ENCODE measurements at places on chromosomes 2 and 18. TPM values are rescaled to one million over a fixed set of nuclear protein-coding genes. Genes with fewer than 3 reads are reported as not detected.

DNA sequence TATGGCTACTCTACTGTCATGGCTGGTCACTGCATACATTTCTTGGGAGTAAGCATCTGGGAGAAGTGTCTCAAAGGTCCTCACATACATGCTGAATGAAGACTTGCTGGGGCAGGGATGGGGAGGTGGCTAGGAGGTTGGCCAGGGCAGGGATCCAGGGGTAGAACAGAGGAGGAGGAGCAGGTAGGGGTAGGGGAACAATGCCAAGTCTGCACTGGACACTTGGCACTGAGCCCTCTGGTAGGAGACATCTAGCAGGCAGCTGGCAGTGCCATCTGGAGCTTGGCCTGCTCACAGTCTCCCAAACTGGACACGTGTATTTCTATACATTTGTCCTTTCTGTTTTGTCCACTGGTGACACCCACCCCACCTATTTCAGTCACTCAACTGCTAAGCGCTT is 62.7 kb upstream of the REV1 start:
- no peak for DNase-seq

DNA sequence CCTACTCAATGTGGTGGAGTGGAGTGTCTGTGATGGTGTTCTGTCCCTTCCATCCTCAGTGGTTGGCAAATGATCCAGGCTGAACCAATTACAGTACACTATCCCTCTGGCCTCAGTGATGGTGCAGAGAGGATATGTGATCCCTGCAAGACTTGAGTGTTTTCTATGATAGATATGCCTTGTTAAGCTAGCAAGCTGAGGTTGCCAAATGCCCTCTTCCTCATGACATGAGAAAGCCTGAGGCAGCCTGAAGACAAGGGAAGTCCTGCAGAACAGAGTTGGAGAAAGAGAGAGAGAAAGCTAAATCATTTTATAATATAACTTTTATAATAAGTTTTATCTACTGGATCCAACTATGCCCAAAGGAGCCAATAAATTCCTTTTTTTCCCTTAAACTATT is 41.6 kb upstream of the GORASP2 start:
- DNase-seq: no peak

- no peak for DNase-seq
Measured at GRCh38 chr2:100857915-100858314, 38.0 kb downstream of the NPAS2 start.

DNA sequence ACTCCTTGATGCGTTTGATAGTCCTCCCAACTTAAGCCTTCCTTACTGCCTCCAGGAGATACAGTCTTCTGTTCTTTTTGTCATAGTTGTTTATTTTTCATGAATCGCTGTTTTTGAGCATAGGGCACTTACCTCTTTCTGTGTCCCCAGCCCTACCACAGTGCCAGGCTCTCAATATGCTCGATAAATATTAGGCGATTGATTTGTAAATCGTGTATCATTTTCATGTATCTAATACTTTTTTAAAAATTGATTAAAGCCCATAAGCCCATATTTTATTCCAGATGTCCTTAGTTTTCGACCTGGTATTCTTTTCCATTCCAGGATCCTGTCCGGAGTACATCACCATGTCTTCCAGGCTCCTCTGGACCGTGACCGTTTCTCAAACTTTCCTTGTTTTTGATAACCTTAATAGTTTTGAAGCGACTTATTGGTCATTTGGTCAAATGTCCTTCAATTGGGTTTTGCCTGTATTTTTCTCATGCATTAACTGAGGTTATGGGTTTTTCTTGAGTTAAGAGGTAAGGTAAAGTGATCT is 444 bp upstream of the MMADHC start:
- no peak for DNase-seq

The ALPP gene
- not detected for polyA plus RNA-seq

GRCh38 chr18:6373187-6373586 is 41.5 kb downstream of the L3MBTL4 start:
- no peak for DNase-seq

GRCh38 chr2:74290066-74290465 is 53.1 kb downstream of the SLC4A5 start:
- no peak for DNase-seq

DNA sequence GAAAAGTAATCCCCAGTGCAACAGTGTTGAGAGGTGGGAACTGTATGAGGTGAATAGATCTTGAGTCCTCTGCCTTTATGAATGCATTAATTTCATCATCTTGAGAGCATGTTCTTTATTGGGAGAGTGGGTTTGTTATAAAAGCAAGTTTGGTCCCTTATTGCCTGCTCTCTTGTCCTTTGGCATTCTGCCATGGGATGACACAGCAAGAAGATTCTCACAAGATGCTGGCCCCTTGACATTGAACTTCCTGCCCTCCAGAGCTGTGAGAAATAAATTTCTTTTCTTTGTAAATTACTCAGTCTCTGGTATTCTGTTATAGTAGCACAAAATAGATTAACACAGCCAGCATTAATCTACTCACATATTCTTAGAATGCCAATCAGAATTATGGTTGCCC is 108.6 kb downstream of the EHBP1 start:
- no peak for DNase-seq

DNA sequence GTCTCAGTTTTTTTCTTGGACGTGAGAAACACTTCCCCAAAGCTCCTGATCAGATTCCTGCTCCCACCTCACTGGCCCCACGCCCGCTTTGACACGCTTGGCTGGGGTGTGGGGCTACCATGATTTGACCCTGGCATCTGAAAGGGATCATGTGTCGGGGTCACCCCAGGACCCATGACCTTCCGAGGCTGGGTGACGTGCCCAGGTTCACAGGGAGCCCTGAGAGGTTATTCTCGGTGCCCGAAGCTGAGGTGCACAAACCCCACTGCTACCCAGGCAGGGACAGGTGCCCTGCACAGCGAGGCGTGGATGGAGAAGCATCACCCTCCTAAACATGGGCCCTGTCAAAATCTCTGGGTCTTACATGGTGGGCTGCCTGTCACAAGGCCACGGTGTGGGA is 404.1 kb downstream of the GALR1 start:
- DNase-seq: no peak
